ENCODE measurements at places on chromosomes 7 and 10. TPM values are rescaled to one million over a fixed set of nuclear protein-coding genes. Genes with fewer than 3 reads are reported as not detected.

GRCh38 chr7:153581419-153581818 lies 470.8 kb upstream of the DPP6 start:
- no peak for DNase-seq

DNA sequence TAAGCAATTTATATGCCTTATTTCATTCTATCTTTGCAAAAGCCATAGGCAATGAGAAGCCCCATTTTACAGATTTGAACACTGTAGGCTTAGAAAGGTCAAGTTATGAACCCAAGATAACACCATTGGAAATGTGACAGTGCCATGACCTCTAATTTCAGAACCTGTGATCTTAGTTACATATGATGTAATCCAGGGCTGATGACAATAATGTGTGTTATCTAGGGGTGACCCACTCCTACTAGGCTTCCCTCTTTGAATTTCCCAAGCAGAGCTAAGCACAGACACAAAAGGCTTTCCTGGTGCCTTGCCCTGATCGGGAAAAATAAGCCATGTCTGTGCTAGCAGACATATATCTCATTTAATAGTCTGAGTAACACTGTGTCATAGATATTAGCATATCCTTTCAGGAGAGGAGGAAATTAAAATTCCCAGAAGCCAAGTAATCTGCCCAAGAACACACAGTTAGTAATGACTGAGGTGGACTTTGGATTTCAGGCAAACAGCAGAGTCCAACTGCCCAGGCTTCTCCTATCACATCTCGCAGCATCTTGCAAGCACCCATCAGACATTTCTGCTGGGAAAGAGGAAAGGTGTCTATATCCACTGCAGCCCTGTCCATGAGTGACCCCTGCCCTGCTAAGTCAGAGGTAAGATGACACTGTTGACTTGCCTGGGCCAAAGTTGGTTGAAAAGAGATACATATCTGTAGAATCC lies 2.8 kb upstream of the TECTB start:
- no peak for DNase-seq

DNA sequence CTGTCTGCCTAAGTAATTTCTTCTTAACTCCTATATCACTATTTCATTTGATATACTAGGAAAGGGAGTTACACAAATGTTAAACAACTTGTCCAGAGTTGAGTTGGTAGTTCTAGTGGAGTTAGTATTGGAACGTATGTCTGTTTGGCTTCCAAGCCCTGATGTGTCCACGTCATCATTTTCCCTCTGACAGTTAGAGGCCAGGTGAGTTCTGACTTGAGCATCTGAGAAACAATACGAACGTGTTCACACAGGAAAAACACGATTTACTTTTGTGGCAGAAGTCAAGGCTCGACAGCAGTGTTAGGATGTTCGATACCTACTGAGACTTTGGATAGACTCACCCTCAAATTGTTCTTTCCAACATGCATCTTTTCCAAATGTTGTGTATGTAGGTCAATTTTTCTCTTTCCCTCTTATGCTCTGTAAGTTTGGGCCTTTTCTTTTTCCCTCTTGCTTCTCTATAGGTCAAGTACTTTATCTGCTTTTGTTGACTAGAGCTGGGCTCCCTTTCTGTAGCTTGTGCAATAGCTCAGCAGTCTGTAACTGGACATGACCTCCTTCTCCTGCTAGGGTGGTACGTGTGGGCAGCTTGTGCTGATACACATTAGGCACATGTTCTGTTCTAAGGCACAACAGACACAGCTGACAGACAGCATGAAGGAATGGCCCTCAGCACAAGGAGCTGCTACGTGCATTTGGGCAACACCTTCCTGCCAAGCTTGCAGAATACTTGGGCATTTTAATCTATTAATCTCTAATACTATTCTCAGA lies 222.9 kb downstream of the PTEN start:
- no peak for DNase-seq

GRCh38 chr10:104109908-104110662 lies 11.9 kb upstream of the SFR1 start:
- DNase-seq, result peak; percentile 93

DNA sequence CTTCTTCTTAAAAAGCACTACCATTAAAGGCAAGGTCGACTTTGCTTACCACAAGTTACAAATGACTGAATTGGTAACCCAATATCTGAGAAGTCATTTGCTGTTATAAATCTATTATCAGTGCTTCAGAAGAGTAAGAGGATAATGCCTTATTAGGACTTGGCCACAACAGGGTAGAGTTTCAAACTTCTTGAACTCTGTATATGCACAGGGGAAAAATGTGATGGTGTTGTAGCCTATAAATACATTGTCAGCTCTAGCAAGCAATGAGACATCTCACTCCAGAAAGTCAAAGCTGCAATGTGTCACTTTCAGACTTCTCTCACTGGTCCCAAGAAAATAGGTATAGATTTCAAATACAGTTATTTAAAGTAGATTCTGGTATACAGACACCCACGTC lies 9.3 kb downstream of the TFEC start:
- no peak for DNase-seq

- DNase-seq, result no peak
Measured at GRCh38 chr10:7084280-7085005, 326.4 kb downstream of the SFMBT2 start.

GRCh38 chr7:133873187-133873586 lies 254.0 kb upstream of the LRGUK start:
- no peak for DNase-seq

- no peak for DNase-seq
Measured at GRCh38 chr10:125983161-125983560, 86.8 kb downstream of the FANK1 start.

GRCh38 chr7:74365322-74366022 lies 76.3 kb downstream of the CLIP2 start:
- DNase-seq, result peak; percentile 85

PPRC1 gene
- total RNA-seq, result 28.9 TPM

PTPRE gene
- 4.7 TPM for total RNA-seq

WEE2 gene
- 0.05 TPM for total RNA-seq

ADO gene
- total RNA-seq, result 28.5 TPM

TEX47 gene
- total RNA-seq, result not detected

Data from A172 (cell line).